ENCODE measurements at places on chromosomes 3 and 15.

DNA sequence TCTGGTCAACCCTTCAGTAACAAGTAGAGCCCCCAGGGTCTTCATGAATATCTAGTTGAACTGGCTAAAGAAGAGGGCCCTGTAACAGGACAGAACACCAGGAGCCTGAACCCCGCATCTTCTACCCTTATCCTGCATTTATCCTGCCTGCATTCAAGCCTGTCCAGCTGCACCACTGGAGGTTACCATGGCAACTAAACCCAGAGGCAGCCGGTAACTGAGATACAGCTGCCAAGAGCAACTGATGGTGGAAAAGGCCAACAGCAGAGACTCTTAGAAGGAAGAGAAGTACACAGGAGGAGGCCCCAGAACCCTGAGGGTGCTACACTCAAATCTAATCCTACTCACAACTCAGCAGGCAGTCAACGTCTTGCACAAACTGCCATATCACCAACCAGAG, 3.7 kb upstream of the PRKAR2A start:
- no peak for DNase-seq

DNA sequence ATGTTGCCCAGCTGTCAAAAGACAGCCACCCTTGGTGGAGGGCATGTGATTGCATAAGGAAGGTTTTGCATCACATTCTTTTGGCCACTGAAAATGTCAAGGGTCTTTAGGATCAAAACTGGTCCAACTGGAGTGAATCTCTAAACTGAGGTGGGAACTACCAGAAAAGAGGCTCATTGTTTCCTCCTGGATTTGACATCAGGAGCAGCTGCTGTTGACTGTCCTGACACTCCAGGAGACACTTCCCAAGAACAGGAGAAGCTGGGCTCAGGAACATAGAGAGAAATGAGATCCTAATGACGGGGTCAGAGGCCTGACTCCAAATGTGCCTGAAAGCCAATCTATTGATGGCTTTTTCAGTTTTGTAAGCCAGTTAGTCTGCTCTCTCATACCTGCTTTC, 105.3 kb upstream of the LRIG1 start:
- no peak for DNase-seq

DNA sequence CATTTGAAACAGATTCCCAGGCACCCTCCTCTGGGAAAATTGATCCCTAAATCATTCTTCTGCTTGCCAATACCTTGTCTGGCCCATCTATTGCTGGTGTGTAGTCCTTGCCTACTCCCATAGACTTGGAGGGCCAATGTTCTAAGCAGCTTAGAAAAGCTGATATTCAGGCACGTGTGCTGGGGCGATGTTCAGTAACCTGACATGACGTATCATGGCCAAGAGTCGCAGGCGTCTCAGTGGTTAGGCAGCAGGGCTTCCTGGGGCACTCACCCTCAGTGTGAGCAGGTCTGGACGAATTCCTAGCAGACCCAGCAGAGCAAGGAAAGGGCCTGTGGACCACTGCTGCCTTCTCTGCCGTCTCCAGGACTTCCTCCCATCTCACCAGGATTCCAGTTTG, 21.6 kb downstream of the EPHB1 start:
- no peak for DNase-seq

GRCh38 chr3:129558081-129558771, 15.3 kb downstream of the H1-8 start:
- DNase-seq, result no peak

DNA sequence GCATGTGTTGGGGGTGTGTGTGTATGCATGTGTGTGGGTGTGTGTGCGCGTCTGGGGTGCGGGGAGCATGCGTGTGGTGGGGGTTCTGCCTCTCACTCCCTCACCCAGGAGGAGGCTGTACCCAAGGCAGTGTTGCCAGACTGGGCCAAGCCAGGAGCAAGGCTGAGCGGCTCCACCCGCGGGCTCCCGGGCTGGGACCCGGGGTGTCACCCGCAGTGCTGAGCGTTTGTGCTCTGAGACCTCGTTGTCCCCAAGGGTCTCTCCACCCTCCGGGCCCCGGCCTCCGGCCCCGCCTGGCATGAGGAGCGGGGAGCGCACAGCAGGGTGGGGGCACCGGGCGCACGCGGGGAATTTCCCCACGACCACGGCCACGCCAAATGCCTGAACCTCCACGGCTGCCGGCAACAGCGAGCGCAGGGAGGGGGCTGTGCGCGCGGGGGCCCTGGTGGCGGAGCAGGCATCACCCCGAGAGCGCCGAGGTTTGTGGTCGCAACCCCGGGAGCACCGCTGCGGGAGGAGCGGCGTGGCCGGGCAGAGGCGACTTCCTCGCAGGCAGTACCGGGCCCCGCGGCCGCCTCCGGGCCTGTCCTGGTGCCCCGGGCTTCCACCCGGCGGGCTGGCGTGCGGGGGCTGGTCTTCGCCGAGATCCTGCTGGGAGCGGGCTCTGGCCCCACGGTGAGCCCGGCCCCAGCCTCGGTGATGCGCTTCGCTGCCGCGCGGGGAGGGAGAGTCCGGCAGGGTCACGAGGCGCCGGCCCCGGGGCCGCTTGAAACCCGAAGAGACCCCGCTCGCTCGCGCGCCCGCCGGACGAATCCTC, 7.4 kb upstream of the OCA2 start:
- DNase-seq, result no peak

DNA sequence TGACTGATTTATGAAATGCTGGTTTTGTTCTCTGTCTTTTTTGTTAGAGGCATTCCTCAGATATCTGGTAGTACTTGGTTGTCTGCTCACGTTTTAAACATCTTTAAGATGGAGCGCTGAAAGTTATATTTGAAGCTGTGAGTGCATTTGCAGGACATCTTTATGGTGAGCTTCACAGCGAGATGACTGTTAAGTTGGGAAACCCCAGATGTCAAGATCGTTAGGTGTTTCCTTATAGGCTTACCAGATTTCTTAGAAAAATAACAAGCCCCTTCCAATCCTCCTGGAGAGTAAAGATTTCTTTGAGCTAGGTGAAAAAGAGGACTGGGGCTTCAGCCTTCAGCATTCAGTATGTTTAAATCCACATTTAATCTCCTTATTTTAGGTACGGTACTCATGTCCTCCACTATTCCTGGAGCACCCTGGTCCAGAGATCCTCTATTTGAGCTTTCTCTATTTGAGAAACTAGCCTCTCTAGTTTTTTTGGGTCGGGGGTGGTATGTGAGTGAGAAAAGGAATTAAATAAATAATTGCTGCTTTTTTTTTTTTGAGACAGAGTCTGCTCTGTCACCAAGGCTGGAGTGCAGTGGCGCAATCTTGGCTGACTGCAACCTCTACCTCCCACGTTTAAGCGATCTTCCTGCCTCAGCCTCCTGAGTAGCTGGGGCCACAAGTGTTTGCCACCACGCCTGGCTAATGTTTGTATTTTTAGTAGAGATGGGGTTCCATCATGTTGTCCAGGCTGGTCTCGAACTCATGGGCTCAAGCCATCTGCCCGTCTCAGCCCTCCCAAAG, 72.3 kb downstream of the ZNF609 start:
- no peak for DNase-seq

DNA sequence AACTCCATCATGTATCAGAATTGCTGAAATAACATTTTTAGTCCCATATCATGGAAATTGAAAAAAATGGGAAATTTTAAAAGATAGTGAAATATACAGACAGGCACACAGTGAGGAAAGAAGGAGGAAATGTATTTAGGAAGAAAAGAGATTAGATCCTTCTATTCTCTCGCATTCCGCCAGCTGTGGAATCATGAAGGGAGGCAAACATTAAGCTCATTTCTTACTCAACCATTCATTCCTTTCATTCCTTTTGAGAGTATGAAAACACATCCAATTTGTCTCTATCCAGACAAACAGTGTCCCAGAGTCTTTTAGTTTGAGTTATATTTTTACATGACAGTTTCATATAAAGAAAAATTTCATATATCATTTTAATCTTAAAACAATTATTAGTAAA, 52.5 kb upstream of the KCNMB2 start:
- no peak for DNase-seq

DNA sequence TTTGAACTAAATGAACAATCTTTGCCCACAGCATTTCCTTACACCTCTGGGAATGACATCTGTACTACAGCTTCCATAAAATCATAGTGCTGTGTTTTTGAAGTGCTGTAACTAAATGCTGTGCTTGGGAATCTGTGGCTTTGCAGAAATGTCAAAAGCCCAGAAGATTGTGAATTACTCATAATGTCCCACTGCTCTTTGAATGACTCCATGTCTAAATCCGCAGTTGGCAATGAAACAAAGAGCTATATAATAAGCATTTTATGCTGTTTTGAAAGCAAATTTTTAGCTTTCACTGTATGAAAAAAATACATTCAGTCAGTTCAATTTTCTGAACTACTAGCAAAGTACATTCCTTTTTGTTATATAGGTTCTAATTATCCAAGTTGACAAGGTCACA, 88.6 kb upstream of the ADAMTS17 start:
- no peak for DNase-seq

- no peak for DNase-seq
These were observed 9.2 kb upstream of the VIPR1 start for GRCh38 chr3:42493126-42493797.

GRCh38 chr3:160106905-160107861, 118.0 kb upstream of the C3orf80 start:
- no peak for DNase-seq

GRCh38 chr3:178217479-178217878, 318.8 kb upstream of the KCNMB2 start:
- no peak for DNase-seq

GRCh38 chr3:143064777-143065176, 54.8 kb upstream of the CHST2 start:
- DNase-seq, result no peak

GRCh38 chr3:161108840-161109239, 3.7 kb upstream of the B3GALNT1 start:
- no peak for DNase-seq

GRCh38 chr15:77398927-77399326, 21.0 kb downstream of the PEAK1 start:
- DNase-seq, result no peak

- DNase-seq, result no peak
These were observed 3.6 kb downstream of the GADL1 start for GRCh38 chr3:30890907-30891306.

GRCh38 chr3:62817678-62818077, 57.5 kb downstream of the CADPS start:
- no peak for DNase-seq

DNA sequence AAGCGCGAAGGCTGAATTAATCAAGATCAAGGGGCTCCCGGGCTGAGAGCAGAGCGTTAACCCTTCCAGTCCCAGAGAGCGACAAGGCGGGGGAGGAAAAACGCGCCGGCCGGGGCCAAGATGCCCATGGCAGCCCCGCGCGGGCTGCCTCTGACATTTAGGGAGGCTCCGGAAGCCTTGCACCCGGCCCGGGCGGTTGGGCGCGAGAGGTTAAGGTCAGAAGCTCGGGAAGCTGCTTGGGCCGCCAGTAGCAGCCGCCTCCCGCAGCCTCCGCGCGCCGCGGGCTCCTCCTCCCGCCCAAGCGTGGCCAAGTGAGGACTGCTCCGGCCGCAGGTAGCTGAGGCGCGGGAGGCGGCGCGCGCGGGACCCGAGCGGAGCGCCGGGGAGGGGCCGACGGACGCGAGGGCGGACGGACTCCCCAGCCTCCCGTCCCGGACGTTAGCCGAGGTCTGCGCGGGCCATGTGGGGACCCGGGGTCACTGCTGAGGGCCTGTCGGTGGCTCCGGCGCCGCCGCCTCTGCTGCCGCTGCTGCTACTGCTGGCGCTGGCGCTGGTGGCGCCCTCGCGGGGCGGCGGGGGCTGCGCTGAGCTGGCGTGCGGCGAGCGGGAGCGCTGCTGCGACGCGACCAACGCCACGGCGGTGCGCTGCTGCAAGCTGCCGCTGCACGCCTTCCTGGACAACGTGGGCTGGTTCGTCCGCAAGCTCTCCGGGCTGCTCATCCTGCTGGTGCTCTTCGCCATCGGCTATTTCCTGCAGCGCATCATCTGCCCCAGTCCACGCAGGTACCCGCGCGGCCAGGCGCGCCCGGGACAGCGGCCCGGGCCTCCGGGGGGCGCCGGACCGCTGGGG, at the start of gene C3orf80:
Gene C3orf80 (plus strand): TSS at position 247 of the 850 bp plus-strand sequence. CDS start 214 bp downstream, at position 461.
- no peak for DNase-seq

DNA sequence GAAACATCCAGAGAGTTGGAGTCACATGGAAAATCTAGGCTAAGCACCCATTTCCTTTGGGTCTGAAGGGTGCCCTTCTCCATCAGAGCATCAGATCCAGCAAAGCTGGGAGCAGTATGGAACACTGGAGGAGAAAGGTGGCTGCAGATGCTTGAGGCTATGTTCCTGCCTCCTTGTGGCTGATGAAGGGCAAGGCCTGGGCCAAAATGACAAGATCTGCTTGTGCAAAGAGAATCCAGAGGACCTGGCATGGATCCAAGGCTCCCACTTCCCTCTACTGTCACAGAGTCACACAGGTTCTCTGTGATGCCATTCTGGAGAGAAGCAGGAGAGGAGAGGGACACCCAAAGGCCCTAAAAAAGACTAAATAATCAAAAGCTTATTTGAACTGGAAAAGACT, 9.2 kb upstream of the ATP8B4 start:
- no peak for DNase-seq

DNA sequence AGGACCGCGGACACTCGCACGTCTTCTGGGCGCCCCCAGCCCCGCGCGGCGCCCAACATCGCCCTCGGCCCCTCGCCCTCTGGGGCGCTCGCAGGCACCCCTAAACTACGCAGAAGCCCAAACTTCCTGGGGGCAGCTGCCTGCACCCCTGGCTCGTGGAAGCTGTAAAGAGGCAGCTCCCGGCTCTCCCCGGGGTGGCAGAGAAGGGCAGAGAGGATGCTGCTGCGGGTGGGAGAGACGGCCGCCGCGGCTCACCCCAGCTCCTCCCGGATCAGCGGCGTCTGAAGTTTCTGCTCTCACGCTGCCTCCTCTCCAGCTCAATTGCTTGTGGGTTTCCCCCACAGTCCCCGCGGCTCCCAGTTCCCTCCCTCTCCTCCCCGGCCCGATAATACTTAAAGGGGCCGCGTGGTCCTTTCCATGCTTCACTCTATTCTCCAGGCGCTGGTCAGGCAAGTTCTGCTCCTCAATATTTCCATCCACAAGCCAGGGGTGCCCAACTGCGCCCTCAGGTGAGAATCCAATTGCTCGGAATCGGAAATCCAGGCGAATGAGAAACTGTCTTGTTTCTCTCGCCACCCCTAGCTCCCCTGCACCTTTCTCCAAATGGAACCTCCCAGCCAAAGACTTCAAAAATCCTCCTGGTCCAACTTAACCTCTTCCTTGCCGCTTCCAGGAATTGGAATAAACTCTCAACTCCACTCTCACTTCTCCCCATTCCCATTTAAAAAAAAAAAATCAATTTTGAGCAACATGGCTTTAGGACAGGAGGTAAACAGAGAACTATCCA, 748.5 kb downstream of the ROBO1 start:
- DNase-seq, result no peak

GRCh38 chr3:98705694-98706093, 57.4 kb upstream of the ST3GAL6 start:
- DNase-seq, result no peak

DNA sequence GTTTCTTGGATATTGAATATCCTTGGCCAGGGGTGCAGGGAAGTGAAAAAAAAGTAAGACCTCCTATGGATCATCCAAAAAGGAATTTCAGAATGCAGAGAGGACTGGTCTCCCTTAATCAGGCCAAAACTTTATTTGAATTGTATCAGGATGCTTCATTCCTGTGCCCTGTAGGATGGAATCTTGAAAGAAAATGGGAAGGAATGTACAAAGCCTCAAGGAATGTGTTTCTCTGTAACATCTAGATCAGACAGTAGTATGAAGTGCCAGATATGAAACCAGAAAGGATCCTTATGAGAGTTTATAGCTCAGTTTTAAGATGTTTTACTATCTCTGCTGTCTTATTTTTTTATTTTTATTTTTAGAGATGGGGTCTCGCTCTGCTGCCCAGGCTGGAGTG, 6.5 kb upstream of the GSK3B start:
- DNase-seq, result no peak

Measured in stimulated activated CD4-positive, alpha-beta T cell treated with anti-CD3 and anti-CD28 coated beads, TNF-alpha, amount 100 ng/mL, for 1 hour (primary cell).